Caudate nucleus (tissue), 63 donors: ENCODE measurements at places on chromosomes 4 and X.

GRCh38 chr4:7206911-7207567, 14.7 kb downstream of the SORCS2 start:
- DNase-seq: peak; percentile 54

DNA sequence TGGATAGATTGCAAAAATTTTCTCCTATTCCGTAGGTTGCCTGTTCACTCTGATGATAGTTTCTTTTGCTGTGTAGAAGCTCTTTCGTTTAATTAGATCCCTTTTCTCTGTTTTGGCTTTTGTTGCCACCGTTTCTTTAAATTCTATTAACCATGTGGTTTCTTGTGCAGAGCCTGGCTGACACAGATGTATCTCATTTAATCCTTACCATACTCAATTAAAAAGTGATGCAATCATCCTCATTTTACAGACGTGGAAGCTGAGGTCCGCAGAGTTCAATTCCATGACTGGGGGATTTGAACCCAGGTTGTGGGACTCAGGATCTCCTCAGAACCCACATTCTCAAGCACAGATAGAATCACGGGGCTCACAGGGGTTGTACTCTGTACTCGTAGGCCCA, 66.7 kb downstream of the SORCS2 start:
- no peak for DNase-seq

DNA sequence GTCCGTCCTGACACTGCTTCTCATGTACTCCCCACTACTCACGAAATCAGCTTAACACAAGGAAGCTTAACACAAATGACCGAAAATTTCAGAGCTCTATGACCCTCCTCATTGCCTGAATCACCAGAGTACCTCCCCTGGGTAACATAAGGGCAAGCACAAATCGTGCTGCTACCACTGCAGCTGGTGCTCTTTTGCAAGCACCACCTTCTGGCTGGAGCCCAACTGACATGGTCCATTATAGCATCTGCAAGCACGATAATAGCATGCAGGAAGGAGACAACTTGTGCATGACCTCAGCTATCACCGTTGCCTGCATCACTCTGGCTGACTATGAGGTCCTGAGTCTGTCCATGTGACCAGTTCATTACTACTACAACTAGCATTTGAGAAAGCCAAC, 308.0 kb downstream of the TEX13C start:
- DNase-seq: no peak

GRCh38 chrX:53244610-53245009, 19.6 kb upstream of the KDM5C start:
- no peak for DNase-seq

GRCh38 chrX:130091980-130092522, 18.2 kb downstream of the ELF4 start:
- DNase-seq: no peak

GRCh38 chr4:121510341-121510874, 129.6 kb upstream of the QRFPR start:
- no peak for DNase-seq

DNA sequence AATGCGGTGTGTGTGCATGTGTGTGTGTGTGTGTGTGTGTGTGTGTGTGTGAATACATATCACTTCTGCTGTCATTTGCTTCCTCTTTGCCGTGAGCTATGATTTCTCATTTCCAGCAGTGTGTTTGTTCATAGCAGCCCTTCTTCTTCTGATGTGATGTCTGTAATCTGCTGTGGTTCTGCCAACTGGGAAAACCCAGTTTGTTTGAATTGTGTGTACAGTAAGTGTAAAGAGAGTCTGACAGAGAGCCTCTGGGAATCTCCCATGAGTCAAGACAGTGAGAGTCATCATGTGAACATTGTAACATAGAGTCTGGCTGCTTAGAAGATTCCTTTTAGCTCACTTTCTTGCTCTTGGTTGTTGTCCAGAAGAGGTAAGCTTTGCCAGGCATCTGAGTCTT, 8.4 kb upstream of the NWD2 start:
- no peak for DNase-seq

DNA sequence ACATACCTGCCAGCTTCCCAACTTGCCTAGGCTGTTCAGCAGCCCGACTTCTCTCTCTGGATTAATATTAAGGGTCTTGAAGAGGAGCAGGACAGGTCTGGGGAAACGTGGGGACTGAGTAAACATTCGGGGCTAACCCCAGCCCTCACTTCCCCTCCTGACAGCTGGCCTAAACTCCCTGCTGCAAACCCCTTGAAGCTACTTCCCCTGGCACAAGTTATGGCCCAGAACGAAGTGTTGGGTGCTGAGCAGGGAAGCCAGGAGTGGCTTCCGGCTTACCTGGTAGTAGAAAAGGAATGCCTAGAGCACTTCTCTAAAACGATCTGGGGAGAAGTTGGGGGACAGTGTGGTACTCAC, 200.0 kb downstream of the BCOR start:
- no peak for DNase-seq

DNA sequence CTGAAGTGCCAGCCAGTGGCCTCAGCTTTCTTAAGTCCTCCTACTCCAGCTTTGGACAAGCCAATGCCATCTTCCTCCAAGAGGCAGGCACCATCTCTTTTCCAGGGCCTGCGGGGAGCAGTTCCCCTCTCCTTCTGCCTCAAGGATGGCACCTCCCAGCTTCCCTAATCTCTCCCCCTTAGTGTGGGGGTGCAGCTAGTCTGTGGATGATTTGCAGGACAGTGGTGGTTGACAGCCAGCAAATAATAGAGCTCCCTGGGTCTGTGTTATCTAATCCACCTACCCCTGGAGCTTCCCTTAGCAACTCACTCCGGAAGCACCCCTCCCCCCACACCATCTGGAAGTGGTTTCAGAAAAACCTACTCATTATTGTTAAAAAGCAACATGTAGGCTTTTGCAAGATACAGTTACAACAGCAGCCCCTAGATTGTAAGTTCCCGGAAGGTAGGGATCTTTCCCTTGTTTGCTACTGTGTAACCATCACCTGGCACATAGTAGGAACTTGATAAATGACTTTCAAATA, 247.1 kb downstream of the BCOR start:
- no peak for DNase-seq

DNA sequence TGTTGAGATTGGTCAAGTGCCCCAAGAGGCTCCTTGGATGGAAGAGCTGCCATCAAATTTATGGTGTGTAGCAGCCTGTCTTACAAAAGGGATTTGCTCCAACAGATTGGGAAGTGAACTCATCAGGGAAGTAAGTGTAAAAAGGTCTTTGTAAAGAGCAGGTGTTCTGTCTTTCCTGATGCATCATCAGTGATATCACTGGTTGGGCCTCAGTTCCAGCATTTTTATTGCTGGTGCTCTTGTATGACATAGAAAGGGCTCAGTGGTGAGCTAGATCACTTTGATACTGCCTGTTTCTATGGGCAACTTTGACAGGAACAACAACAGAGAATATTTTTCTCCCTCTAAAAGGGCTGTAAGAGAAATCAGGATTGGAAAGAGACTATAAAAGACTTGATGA, 8.7 kb upstream of the GABRE start:
- no peak for DNase-seq
